Myocyte (in vitro differentiated cells): ENCODE measurements at places on chromosomes 1 and 21. TPM values are rescaled to one million over a fixed set of nuclear protein-coding genes. Genes with fewer than 3 reads are reported as not detected.

DNA sequence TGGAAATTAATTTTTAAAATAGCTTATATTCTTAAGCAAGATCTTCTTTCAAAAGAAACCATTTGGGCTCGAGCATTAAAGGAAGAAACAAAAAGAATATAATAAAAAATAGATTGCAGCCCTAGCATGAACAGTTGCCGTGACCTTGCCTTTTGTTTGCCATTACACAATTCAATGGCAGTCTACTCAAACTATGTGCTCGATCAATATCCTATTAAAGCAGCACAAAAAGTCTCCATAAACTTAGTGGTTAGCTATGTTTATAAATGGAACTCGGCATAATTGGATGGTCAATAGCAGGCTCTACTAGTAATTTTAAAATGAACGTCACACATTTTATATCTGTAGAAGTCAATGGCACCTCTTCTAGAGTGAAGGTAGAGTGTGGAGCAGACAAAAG lies 256.5 kb downstream of the NFIA start:
- DNase-seq = no peak

GRCh38 chr1:81183051-81183450 lies 617.7 kb upstream of the ADGRL2 start:
- DNase-seq = no peak

GRCh38 chr21:14499316-14499715 lies 46.8 kb downstream of the SAMSN1 start:
- no peak for DNase-seq

GRCh38 chr1:84415396-84415795 lies 17.1 kb downstream of the DNASE2B start:
- no peak for DNase-seq

GRCh38 chr1:162851341-162851740 lies 9.6 kb downstream of the CCDC190 start:
- no peak for DNase-seq

GRCh38 chr1:111470596-111470995 lies 3.2 kb upstream of the C1orf162 start:
- DNase-seq = no peak

- DNase-seq = no peak
Observed at GRCh38 chr1:74471470-74471869, 40.9 kb downstream of the LRRC53 start.

GRCh38 chr1:170707959-170708655 lies 44.2 kb downstream of the PRRX1 start:
- DNase-seq = peak; percentile 85

DNA sequence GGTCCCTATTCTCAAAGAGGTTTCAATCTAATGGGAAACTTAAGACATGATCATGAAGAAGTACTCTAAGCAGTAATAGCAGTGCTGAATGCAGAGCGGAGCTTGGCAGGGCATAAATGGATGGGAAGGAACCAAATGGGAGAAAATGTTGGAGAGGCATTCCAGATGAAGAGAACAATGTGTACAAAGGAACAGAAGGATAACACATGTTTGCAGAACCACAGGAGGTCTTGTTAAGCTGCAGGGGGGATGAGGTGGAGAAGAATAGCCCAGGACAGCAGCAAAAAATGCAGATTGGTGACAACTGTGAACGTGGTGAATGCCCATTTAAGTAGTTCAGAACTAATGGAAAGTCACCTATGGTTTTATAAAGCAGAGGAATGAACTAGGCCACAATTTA lies 99.1 kb downstream of the ASTN1 start:
- DNase-seq = no peak

- DNase-seq = no peak
Observed at GRCh38 chr1:46543761-46544560, 7.5 kb downstream of the KNCN start.

GRCh38 chr1:59058665-59059439 lies 238.0 kb upstream of the FGGY start:
- DNase-seq = no peak

GRCh38 chr1:115192200-115192767 lies 103.0 kb upstream of the TSPAN2 start:
- DNase-seq = no peak

DNA sequence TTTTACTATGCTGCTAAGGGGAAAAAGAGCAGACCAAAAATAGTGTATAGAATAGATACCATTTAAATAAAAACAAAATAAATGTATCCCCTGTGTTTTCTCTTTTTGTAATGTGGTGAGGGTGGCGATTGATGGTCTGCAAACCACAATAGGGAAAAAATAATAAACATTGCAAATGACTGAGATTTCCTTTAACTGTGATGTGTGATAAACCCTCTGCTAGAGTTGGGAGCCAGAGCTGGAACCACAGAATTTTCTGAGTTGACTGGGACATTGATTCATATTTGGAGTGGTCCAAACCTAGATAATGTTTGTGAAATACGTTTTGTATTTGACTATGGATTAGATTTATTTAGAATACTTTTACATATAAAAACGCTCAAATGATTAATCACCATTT lies 70.6 kb upstream of the PTGFR start:
- DNase-seq = no peak

- no peak for DNase-seq
Observed at GRCh38 chr1:36763771-36764170, 270.5 kb downstream of the GRIK3 start.

GRCh38 chr1:229759037-229759435 lies 133.0 kb downstream of the URB2 start:
- peak; percentile 88 for DNase-seq

The PGBD5 gene
- total RNA-seq = 26.9 and 38.7 TPM in 2 replicates

The FCGR3A gene
- not detected in 2 replicates for total RNA-seq

The KLHL17 gene
- 5.6 and 13.6 TPM in 2 replicates for total RNA-seq

The TDRD10 gene
- total RNA-seq = not detected in 2 replicates

The GUCA2A gene
- not detected in 2 replicates for total RNA-seq

The AKNAD1 gene
- 0.31 and 1.8 TPM in 2 replicates for total RNA-seq

The OR2L2 gene
- not detected in 2 replicates for total RNA-seq

The SNX7 gene
- 25.4 and 43.6 TPM in 2 replicates for total RNA-seq

The SH2D1B gene
- total RNA-seq = not detected in 2 replicates
